Coronary artery (tissue), 2 donors: ENCODE measurements at places on chromosomes 3 and 15.

DNA sequence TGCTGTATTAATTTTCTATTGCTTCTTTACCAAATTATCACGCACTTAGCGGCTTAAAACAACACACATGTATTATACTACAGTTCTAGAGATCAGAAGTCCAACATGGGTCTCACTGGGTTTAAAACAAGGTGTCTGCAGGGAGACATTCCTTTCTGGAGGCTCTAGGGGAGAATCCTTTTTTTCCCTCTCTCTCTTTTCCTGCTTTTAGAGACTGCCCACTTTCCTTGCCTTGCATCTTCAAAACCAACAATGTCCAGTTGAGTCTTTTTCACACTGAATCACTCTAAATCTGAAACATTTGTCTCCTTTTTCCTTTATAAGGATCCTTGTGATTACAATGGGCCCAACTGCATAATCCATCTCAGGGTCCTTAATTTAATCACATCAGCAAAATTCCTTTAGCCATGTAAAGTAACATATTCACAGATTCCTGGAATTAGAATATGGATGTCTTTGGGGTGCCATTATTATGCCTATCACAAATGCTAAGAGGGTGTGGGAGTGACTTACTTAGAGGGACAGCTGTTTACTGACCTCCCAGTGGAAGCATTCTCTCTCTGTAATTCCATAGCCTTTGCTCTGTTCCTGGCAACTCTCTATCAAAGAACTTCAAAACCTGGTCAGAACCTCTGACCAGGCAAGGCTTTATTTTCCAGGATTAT lies 21.8 kb downstream of the CD200 start:
- no peak for DNase-seq

DNA sequence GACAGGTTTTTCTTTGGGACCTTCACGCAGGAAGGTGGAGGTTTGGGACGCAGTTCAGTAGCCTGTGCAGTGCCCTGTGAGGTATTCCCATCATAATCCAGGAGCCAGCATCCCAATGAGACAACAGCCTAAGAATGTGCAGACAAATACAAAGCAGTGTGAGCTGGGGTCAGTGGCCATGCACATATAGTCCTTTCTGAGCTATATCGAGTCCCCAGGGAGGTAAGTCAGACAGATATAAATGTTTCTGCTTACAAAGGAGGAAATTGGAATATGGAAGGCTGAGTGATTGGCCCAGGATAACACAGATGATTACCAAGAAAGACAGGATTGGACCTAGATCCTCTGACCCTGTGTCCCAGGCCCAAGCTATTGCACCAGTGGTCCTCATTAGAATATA lies 216.6 kb upstream of the TRIM42 start:
- DNase-seq: no peak

DNA sequence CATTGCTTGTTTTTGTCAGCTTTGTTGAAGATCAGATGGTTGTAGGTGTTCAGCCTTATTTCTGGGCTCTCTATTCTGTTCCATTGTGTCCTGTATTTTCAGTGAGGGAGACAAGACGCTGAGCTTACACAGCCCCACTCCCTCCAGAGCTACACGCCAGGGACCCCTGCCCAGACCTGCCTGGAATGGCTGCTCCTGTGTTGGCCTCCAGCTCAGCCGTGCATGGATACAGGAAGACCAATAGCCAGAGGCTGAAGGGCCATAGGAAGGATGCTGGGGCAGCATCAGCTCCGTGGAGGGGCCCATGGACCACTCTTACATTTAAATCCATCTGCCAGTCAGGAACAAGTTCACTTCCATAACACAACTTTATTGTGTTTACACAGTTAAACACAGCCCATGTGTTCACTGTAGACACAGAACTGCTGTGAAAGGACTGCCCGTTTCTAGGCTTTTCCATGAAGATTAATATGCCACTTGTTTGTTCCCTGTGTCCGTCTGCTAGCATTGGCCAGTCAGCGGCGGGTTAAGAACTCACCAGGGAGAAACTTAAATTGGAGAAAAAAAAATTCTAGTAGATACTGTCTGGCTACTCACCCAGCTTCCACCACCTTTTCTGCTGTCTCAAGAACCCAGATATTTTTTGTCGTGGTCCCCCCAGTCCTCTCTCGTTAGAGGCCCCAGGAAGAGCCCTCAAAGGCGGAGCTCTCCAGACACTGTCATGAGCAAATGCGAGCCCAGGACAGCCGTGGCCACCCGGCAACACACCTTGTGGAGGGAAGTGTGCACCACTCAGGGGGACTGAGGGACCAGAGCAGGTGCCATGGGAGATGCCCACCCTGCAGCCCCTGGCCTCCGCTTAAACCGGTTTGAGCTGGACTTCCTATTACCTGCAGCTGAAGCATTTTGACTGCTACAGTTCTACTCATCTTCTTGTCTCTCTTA lies 142.3 kb upstream of the MEF2A start:
- DNase-seq: no peak

GRCh38 chr3:30007668-30008067 lies 598.7 kb upstream of the TGFBR2 start:
- no peak for DNase-seq

DNA sequence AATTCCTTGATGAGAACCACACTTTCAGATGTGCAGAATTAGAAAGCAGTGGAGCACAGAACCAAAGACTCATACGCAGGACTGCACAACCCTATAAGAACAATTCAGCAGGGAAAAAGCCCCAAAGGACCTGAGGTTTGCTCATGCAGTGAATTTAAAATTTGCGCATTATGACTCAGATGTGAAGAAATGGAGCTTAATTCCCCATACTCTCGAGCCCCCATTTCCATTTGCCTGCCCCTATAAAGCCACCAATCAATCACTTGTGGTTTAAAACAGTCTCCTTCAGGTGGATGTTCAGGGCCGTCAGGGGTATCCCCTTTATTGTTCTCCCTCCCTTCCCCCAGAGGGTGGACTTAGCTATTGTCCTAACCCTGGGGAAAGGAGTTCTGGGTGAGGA lies 221.2 kb downstream of the IGSF11 start:
- no peak for DNase-seq
